ENCODE measurements at places on chromosomes 2 and 18. TPM values are rescaled to one million over a fixed set of nuclear protein-coding genes. Genes with fewer than 3 reads are reported as not detected.

The GALR1 gene
- total RNA-seq = not detected

The B3GNT2 gene
- 15.9 TPM for total RNA-seq

The ANKRD53 gene
- total RNA-seq = 0.37 TPM

The CXCR1 gene
- not detected for total RNA-seq

The GPR75 gene
- 0.71 TPM for total RNA-seq

The STPG4 gene
- total RNA-seq = 0.37 TPM

The RUFY4 gene
- total RNA-seq = not detected

The PLB1 gene
- total RNA-seq = 1.4 TPM

The ABHD3 gene
- total RNA-seq = 6.4 TPM

The ATP6V1C2 gene
- under 0.01 TPM for total RNA-seq

The TPO gene
- not detected for total RNA-seq

The CXCR4 gene
- total RNA-seq = 0.92 TPM

The SCYGR4 gene
- total RNA-seq = not detected

The MPHOSPH10 gene
- total RNA-seq = 18.1 TPM

The IL1RL1 gene
- total RNA-seq = 0.14 TPM

The TUBB6 gene
- total RNA-seq = 475 TPM

The WNT10A gene
- not detected for total RNA-seq

The DCDC2C gene
- not detected for total RNA-seq

The DYSF gene
- total RNA-seq = 0.65 TPM

The POTEE gene
- total RNA-seq = not detected

The LHCGR gene
- total RNA-seq = not detected

The HMSD gene
- total RNA-seq = under 0.01 TPM

The CXCR2 gene
- total RNA-seq = not detected

The TRIM54 gene
- not detected for total RNA-seq
